Head of caudate nucleus (tissue), 42 donors: ENCODE measurements at places on chromosomes 7 and 10.

DNA sequence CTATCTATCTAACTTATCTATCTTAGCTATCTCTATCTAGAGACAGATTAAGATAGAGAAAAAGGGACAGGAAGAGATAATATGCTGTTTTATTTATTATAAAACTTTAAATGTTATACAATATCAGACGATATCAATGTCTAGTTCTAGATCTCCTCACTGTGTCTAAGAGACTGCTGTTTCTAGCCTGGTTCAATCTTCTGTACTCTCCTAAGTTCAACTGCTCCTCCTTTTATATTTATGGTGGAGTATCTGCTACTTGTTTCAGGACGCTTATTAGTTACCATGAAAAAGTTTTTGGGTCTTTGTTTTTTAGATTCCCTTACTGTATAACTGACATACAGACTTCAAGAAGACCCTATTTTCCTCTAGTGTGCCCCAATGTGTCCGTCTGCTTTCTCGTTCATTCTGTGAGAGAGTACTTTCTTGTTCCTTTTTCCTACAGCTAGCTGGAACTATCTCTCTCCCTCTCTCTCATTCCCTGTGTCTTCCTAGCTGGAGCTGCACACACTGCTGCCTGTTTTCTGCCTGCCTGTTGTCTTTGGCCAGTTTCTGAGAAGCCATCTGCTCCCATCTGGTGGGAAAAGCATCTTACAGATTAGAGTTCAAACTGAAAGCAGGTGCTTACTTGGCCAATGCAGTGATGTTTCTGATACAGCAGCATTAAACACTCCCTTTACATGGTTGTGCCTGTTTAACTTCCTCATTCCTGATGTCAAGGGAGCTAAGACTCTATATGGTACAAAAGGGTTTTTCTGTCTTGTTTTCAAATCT is 49.4 kb upstream of the ARL4A start:
- DNase-seq = no peak

DNA sequence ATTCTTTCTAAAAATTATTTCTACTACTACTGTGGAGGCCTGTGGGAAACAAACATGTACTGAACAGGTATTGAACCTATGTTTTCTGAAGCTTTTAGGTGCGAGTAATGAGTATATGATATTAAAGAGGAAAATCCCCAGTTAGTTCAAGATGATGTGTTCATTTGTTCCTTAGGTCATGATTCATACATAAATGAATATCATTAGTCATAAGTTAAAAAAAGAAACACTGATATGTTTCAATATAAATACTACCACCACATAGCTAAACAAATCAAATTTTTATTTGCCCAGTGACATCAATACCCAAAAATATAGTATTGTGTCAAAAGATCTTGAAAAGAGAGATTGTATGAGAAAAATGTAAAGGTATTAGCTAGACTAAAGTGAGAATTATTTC is 210.7 kb upstream of the GNAI1 start:
- no peak for DNase-seq

GRCh38 chr7:69457595-69458504 is 140.4 kb upstream of the AUTS2 start:
- no peak for DNase-seq

GRCh38 chr7:43071604-43072003 is 40.8 kb upstream of the HECW1 start:
- DNase-seq = no peak

DNA sequence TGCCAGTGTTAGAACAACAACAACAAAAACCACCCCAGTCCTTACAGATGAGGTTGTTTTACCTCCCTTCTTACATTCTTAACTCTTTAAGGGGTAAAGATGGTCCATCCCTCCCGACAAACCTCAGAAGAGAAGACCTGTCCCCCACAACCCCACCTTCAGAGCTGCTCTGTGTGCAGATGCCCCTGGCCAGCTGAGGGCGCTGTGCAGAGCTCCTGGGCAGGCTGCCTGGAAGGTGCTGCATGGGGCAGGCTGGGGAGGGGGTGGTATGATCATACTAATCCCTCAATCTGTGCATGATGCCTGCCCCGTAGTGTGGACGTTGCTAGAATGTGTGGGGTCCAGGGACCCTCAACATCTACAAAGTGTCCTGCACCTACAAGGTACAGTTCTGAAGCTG is 387.1 kb downstream of the INHBA start:
- no peak for DNase-seq

- no peak for DNase-seq
Measured at GRCh38 chr7:2497500-2498336, 21.5 kb upstream of the GRIFIN start.

DNA sequence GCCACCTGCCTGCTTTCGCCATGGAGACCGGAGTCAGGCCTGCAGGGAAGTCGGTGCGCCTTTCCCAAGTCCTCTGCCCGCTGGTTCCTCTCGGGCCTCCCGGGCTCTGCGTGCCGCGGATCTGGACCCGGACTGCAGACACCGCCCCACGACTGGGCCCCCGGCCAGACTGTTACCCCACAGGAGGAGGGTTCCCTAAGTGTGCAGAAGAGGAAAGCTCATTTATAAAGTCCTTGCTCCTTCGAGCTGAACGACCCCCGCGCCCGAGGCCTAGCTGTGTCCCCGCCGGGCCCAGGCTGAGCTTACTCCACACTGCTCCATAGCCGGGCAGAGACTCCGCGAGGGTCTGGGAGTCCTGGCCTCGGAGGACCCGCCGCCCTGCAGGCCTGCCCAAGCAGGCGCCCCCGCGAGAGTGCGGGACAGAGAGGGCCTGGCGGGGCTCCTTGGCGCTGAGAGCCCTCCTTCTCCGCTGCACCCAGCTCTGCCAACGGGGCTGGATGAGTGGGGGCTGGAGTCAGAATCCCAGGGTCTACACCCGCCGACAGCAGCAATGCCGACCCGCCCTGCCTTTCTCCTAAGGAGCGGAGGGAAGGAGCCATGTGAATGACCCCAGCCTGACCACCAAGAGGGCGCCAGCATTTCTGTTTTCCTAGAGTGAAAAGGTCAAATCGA is 8.3 kb downstream of the EN2 start:
- DNase-seq = peak; percentile 22

GRCh38 chr7:34133356-34133982 is 228.1 kb downstream of the BMPER start:
- DNase-seq = no peak

- DNase-seq = no peak
Measured at GRCh38 chr7:155219947-155220769, 77.5 kb upstream of the INSIG1 start.

DNA sequence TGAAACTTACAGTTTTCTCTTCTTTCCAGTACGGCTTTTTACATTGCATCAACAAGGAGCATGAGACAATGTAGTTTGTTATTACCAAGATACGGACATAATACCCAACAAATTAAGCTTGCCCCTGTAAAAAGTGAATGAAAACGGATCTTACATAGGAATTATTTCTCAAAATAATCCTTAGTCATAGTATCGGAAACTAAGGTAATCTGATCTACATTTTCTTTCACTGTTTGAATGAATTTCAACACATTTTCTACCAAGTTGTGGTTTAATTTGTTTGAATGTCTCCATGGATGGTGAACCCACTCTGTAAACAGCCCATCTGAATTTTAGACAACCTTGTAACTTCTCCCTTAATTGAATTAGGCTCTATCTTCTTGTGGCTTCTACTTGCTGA is 90.5 kb downstream of the INHBA start:
- no peak for DNase-seq

DNA sequence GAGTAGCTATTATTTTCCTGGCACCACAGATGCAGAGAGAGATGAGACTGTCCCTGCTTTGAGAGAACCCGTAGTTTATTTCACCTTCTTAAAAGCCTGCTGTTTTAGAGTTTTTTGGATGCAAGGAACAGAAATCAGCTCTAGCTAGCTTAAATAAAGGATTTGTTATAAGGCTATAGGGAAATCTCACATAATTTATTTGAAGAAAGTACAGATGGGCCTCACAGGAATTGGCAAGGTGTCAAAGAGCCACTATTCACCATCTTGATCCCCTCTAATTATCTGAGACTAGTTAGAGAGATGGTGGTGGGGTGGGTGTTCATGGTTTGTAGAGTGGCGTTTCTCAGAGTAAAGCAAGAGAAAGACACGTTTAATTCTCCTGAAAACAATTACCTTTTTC is 7.3 kb downstream of the KMT2E start:
- DNase-seq = no peak

- no peak for DNase-seq
Measured at GRCh38 chr10:104435822-104436221, 82.2 kb downstream of the CFAP58 start.

DNA sequence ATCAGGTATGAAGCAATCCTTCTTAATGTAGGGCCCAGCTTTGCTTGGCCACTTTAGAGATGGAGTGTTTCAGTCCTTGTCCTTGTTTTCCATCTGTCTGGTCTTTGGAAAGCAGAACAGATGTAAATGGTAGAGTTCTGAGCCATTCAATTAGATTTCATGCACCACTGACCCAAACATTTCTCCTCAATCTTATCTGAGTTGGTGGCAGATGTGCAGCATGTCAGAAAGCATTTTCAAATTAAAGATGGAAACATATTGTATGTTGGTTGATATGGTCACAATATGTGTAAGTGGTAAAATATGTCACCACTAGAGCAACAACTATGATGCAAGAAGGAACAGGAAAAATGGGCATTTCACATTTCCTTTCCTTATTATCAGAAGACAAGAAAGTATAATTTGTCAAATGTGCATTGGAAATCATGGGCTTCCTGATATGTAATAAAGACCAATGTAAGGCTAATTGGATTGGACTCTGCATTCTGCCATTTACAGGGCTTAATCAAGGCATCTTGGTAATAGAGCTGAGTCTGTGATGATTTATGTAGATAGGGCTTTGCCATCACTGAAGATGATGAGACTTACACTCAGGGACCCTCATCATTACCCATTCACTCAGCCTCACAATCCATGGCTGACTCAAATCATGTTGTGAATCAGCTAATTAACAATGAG is 750.7 kb downstream of the NRG3 start:
- DNase-seq = no peak

- DNase-seq = no peak
Measured at GRCh38 chr10:61785473-61786105, 115.9 kb upstream of the ARID5B start.

- DNase-seq = no peak
Measured at GRCh38 chr7:27377988-27378387, 135.4 kb downstream of the EVX1 start.

DNA sequence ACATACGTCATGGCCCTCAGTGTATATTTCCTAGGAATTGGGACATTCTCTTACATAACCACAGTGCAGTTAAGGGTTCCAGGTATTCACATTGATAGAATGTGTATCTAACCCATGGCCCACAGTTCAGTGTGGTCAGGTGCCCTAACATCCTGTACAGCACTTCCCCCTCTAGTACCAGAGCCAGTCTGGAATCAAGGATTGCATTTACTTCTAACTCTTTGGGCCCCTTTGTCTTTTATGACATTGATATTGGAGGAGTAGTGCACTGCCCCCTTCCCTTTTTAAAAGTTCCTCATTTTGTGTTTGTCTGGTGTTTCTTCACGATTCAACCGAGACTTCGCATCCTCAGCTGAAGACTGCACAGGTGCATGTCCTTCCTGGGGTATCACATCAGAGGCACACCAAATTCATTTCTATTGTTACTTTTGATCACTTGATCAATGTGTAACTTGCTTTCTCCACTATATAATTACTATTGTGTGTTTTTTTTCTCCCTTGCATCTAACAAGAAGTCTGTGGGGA is 22.4 kb upstream of the NPFFR1 start:
- DNase-seq = no peak

DNA sequence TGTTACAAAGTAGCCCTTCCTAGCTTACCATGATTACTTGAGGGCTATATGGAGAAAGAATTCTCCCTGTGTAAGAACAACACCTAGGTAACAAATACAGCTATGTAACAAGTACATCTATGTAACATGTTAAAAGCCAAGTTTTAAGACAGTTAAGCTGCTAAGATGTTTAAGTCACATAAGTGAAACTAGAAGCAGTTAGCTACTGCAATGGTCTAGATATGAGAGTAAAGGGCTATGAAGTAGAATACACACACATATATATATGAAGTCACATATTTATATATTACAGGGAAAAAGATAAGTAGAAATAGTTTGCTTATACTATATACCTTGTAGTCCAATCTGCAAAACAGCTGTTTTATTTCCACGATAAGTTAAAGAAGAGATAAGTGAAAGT is 14.4 kb downstream of the POT1 start:
- DNase-seq = no peak

GRCh38 chr10:50325449-50326171 is 74.3 kb upstream of the ASAH2 start:
- DNase-seq = no peak

GRCh38 chr7:23277359-23277989 is 21.7 kb upstream of the MALSU1 start:
- DNase-seq = no peak
